Right renal cortex interstitium (tissue), 3 donors: ENCODE measurements at places on chromosomes 1 and 21. TPM values are rescaled to one million over a fixed set of nuclear protein-coding genes. Genes with fewer than 3 reads are reported as not detected.

GRCh38 chr1:232182236-232182635 is 447.7 kb downstream of the SIPA1L2 start:
- DNase-seq: no peak

DNA sequence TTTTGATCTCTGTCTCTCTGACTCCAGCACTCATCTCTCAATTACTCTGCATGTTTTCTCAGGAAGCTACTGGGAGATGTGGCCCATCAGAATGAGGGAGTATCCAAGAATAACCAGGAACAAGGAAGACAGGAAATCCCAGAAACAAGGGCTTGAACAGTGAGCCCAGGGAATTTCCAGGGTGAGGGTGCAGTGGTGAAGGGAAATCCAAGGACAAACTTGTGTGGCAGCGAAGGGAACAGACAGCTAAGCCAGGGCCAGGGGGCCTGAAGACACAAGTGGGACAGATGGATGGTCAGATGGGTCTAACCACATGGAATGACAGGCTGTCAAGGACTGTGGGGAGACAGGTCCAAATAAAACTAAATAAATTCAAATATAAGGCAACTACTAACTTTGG is 121.8 kb upstream of the ERRFI1 start:
- DNase-seq: no peak

GRCh38 chr1:111720977-111721786 is 18.0 kb downstream of the INKA2 start:
- no peak for DNase-seq

DENND2C gene
- polyA plus RNA-seq: 4.5 TPM

MYOG gene
- 0.14 TPM for polyA plus RNA-seq

NEGR1 gene
- polyA plus RNA-seq: 4.8 TPM

GRCh38 chr1:75673885-75674284 is 50.6 kb upstream of the ACADM start:
- DNase-seq: no peak

DNA sequence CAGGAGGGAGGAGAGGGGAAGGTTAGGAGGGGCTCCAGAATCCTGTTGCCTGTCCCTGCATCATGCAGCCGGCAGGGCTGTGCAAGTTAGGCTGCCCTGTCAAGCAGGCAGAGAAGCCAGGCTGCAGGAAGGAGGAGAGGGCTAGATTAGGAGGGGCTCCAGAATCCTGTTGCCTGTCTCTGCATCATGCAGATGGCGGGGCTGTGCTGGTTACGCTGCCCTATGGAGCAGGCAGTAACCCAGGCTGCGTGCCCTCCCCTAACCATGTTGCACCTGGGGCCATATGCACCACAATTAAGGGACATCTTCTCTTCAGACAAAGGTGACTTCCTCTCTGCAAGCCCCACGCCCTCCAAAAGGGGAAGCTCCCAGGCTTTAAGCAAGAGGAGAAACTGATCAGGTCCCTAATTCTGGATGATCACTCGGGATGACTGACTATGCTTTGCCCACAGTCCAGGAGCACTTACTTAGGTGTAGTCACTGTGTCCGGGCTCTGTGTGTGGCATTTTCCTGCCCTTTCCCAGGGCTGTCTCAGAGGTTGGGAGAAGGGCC is 457.4 kb downstream of the SETD4 start:
- DNase-seq: no peak
